Fibroblast of the aortic adventitia (primary cell): ENCODE measurements at places on chromosomes 5 and 9. TPM values are rescaled to one million over a fixed set of nuclear protein-coding genes. Genes with fewer than 3 reads are reported as not detected.

DNA sequence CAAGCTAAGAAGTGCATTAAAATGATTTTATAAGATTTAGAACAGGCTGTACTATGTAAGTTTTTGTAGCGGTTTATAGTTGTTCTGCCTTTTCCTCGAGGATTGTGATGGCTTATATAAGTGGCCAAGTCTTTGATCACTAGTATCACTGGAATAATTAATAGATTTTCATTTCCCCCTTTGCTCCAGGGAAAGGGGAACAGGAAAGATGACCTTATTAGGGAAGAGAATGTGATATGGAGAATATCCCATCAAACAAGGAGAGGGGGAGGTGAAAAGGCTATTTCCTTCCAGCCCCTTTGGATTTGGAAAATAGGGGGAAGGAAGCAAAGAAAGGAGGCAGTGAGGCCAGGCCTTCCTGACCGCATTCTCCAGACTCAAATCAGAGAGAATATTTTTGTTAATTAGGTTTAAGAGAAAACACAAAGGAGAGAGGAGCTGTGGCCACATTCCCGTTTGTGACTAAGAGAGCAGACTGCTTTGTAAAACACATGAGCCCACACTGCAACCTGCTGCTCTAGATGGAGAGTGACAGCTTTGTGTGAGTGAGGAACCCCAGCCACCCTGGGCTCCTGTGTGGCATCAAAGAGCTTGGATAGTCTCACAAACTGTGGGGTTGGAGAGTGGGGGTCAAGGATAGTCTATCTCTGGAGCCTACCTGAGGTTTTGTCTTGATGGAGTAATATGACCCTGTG lies 359.5 kb downstream of the DTWD2 start:
- no peak for DNase-seq

Gene ZNG1C
- total RNA-seq, result 21.0 and 38.3 TPM in 2 replicates

- no peak for DNase-seq
Observed at GRCh38 chr5:1755321-1755949, 44.2 kb downstream of the MRPL36 start.

- DNase-seq, result no peak
Observed at GRCh38 chr5:39668980-39669379, 244.2 kb upstream of the DAB2 start.

DNA sequence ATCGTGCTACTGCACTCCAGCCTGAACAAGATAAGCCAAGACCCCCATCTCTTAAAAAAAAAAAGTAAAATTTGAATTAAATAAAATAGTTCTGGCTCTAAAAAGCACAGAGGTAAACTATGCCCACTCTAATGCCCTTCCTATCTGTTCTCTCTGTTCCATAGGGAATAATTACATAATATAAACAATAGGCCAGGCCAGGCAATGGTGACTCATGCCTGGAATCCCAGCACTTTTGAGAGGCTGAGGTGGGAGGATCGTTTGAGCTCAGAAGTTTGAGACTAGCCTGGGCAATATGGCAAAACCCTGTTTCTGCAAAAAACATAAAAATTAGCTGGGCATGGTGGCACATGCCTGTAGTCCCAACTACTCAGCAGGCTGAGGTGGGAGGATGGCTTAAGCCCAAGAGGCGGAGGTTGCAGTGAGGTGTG lies 47.4 kb downstream of the MYO10 start:
- peak; percentile 74 for DNase-seq

GRCh38 chr9:1048811-1049210 lies 1.3 kb upstream of the DMRT2 start:
- no peak for DNase-seq

Gene TUBB4B
- 21.8 and 195 TPM in 2 replicates for total RNA-seq

- DNase-seq, result peak; percentile 63
Observed at GRCh38 chr9:74960561-74960960, 7.8 kb upstream of the C9orf40 start.

DNA sequence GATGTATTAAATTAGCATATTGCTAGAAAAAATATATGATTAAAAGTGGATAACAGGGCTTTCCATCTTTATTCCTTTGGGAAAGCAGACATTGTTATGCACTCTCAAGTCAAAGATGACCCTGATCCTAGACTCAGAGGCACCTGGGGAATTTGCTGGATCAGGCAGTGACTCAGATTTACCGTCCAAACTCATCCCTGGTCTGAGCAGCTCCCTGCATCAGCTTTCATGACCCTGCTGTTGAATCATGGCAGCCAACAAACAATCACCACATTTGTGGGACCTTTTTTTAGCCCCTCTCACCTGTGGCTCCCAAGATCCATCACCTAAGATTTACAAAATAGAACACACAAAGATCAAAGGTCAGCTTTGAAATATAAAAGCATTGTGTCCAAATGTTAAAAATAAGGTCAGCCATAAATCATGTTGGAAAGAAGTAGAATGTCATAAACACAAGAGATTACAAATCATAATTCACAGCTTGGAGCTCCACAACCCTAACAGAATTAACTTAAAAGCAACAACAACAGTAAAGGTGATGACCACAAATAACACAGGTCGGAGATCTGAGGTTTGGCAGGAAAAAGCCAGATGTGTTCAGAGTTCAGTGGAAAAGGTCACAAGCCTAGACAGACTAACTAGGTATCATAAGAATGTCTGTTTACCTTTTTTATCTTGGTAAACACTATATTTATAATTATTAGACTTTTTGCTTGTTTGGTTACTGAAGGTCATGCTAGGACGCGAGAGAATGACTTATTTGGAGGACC lies 55.5 kb downstream of the ZFAND5 start:
- no peak for DNase-seq

GRCh38 chr5:72281764-72282499 lies 38.1 kb downstream of the MRPS27 start:
- peak; percentile 97 for DNase-seq

GRCh38 chr9:98774746-98775145 lies 21.6 kb downstream of the ANKS6 start:
- DNase-seq, result no peak
